Hematopoietic multipotent progenitor cell (in vitro differentiated cells): ENCODE measurements at places on chromosomes 12 and 14.

GRCh38 chr12:87304406-87304805 lies 724.8 kb downstream of the C12orf50 start:
- no peak for DNase-seq

DNA sequence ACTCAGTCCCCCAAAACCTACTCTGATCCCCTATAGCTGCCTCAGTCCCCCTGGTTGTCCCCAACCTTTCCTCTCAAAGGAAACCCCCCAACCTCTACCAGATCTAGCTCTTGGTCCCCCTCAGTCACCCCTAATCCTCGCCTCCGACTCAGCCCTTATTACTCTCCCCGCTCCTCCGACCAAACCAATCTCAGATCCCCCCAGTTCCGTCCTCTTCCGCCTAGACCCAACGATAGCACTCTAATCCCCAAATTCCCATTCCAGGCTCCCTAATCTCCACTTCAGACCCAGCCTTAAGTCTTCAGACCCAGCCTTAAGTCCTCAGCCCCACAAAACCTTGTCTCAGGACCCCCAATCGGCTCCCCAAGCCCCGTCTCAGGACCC lies 612 bp downstream of the VPS37B start:
- no peak for DNase-seq

GRCh38 chr14:92750994-92751400 lies 2.6 kb upstream of the LGMN start:
- no peak for DNase-seq

DNA sequence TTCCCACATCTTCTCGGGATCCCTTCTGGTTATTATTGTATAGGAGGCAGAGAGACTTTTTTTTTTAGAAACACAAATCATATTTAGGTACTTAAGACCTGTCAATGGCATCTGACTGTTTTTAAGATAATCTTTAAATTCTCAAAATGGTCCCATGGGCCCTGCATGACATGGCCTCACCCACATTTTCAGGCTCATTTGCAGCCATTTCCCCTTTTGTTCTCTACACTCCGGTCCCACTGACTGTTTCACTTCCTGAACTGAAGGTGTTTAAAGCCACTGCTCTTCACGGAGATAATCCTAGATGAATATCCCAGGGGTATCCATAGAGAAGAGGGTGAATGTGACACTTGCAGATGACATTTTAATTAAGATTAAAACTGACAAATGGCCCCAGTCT lies 12.3 kb upstream of the C12orf71 start:
- DNase-seq = no peak

GRCh38 chr12:108782971-108783370 lies 51.7 kb upstream of the CORO1C start:
- DNase-seq = no peak
